Kasumi-1 (cell line): ENCODE measurements at places on chromosomes 12 and 14.

- no peak for DNase-seq
These were observed 564.7 kb upstream of the FLRT2 start for GRCh38 chr14:84965279-84965678.

DNA sequence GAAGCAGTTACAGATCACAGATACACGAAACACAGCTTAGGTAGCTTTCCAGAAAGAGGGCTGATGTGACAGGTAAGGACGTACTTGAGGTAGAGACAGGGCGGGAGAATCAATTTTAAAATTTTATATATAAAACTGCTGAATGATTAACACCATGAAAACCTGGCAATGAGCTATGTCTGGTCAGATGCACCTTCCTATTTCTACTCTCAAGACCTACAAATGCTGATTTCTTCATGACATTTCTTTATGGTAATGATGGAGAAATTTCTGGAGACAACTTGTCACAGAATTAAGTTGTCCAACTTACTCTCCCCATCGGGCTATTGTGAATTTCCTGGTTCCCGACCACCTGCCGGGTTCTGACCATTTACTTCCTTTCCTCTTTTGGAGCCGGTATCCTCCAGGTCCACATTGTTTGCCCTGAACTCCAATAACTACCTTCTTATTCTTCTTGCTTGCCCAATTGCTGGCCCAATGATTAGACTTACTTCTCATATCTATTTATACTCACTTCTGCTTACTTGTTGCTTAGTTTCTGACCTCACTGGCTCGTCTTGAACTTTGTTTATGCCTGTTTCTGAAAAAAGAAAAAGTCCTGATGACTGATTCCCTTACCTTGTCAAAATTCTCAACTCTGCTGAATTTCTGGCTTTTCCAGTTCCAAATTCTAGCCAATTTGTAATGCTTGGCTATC lies 12.8 kb upstream of the ATP2B1 start:
- DNase-seq, result peak; percentile 24

- DNase-seq, result no peak
These were observed 24.7 kb downstream of the ISCA2 start for GRCh38 chr14:74518221-74518620.

GRCh38 chr12:13032164-13032563 lies 12.0 kb upstream of the FAM234B start:
- DNase-seq, result no peak

GRCh38 chr12:100138048-100138802 lies 4.4 kb downstream of the BLTP3B start:
- DNase-seq, result peak; percentile 93

DNA sequence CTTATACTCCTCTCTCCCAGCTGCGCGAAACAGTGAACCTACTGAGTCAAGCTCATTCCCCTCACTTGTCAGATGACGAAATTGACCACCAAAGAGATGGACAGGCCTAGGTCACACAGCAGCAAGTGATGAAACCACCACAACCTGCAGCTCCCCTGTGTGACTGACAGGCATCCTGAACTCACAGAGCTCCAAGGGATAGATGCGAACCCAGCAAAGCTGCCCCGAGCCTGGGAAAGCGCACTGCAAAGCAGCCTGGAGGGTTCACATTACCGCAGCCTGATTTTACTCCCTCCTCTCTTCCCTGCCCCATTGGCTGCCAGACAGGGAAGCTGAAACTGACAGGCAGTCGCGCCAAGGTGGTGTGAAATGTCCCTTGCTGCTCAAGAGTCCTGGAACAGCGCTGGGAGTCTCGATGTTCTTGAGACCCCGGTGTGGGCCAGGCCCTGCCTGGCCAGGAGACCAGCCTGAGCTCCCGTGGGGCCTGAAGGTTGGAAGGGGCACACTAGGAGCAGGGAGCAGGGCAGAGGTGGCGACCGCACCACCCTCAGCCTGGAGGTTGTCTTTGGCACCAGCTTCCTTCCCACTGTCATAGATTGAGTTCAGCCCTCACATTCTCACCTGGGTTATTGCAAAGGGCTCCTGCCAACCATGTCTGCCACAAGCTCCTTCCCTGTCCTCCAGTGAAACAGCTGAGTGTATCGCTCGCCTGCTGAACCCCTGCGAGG lies 36.3 kb downstream of the SNRNP35 start:
- DNase-seq, result no peak

- DNase-seq, result no peak
These were observed 56.0 kb downstream of the RASSF3 start for GRCh38 chr12:64666054-64666914.

DNA sequence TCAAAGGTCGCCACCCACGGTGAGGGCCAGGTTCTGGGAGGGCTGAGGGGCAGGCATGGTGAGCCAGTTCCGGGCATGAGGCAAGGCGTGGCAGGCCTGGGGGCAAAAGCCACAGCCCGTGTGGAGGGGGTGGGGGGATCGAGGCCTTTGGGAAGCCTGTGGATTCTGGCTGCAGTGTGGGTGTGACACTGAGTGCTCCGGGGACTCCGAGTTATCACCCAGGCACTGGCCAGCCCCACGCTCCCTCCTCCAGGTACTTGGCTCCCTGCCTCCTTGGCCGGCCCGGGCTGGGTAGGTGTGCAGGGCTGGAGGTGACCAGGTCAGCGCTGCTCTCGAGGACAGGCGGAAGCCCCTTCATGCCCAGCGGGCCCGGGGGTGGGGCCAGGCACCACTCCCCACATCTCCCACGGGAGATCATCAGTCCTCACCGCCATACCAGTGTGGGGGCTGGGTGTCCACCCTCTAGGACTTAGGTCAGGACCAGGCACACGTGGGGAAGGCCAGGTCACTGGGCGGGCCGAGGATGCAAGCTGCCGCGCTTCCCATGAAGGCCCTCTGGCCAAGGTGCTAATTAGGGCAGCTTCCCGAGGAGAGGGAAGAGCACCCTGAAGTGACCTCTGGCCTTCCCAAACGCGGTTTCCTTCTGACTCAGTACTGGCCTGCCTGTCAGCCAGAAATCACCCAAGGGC lies 34.1 kb upstream of the TDRD9 start:
- DNase-seq, result no peak

- DNase-seq, result no peak
These were observed 149.7 kb downstream of the PHLDA1 start for GRCh38 chr12:75881920-75882319.

DNA sequence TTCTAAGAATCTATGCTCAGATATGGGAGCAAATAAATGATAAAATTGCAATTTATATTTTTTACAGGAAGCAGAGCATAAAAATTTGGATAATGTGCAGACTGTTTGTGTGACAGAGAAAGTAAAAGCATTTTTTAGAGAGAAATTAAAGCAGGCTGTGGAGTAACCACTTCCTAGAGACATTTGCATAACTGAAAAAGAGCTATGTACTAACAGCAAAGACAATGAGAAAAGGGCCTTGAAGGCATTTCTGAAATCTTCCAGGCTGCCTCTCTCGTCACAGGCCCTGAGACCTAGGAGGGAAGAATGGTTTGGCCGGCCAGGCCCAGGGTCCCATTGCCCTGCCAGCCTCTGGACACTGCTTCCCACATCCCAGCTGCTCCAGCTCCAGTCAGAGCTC lies 247.2 kb downstream of the ALX1 start:
- no peak for DNase-seq

GRCh38 chr14:50070840-50071548 lies 45.4 kb downstream of the VCPKMT start:
- no peak for DNase-seq

DNA sequence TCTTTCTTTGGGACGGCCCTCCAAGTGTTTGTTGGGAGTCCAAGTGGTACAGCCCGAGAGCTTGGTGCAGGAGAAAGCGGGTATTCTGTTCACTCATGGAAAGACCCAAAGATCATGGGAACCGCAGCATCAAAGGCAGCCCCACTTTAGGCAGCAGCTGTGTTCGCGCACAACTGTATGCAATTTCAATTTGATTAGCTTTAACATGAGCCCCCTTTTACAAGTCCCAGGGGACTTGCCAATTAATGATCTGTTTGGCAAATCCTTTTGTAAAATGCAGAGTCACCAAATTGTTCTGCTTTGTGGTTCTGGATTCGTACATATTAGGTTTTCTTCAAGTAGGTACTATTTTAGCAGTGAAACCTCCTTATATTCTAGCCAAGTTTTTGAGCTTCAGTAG lies 217.7 kb downstream of the AACS start:
- DNase-seq, result no peak

GRCh38 chr12:103198499-103198898 lies 241.0 kb downstream of the ASCL1 start:
- DNase-seq, result no peak

DNA sequence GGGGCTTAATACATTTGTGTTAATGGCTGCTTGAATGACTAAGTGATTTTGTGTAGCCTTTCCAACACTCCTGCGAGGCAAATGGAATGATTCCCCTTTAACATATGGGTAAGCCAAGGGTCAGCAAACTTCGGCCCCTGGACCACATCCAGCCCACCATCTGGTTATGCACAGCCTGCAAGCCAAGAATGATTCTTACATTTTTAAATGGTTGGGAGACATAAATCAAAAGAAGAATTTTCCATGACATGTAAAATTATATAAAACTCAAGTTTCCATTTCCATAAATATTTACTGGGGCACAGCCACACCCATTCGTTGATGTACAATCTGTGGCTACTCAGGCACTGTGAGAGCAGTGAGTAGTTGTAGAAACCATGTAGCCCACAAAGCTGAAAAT lies 9.0 kb downstream of the SLC8B1 start:
- no peak for DNase-seq

- DNase-seq, result no peak
These were observed 62.6 kb upstream of the AMN start for GRCh38 chr14:102859911-102860310.

DNA sequence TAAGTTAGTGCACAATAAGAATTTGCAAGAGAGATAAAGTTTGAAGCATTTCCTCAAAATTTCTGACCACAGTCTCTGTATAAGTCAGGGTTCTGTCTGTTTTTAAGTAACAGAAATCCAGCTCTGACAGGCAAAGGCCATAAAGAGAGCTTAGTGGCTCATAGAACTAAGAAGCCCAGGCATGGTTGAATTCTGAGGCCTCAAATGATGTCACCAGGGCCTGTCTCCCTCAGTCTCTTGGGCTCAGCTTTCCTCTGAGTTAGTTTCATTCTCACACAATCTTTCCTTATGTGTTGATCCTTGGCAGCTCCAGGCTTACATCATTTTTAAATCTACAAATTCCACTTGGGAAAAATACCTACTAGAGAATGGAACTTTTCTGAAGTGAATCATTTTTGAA lies 173.4 kb upstream of the ATP2B1 start:
- peak; percentile 6 for DNase-seq

GRCh38 chr12:84561351-84561750 lies 351.2 kb downstream of the SLC6A15 start:
- DNase-seq, result no peak

DNA sequence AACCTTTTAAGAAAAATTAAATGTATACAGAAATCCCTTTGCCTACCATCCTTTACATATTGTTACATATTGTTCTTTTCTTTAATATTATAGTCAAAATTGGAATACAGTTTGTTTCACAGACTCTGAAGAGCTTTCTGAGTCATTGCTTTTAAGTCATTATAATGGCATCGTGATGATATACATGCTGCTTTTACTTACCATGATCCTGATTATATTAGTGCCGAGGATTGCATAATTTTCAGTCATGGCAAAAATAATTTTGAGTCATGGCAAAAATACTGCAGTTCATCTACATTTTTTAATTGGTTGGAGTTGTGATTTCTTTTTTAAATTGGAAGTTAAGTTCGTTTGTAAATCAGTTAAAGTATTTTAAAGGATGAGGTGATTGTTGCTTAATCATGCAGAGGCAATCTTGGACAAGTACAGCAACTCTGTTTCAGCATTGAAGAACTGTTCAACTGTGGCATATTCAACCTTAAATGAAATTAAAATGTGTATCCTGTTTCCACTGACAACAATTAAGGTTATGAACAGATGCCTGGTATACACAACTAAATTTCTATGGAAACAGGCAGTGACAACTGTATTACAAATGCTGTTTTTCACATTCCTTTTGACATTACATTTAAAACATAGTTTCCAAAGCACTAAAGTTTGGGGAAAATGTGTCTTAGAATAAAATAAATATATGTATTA lies 142.3 kb downstream of the PCNX1 start:
- no peak for DNase-seq

GRCh38 chr12:7061138-7061537 lies 620 bp downstream of the C1S start:
- DNase-seq, result no peak

DNA sequence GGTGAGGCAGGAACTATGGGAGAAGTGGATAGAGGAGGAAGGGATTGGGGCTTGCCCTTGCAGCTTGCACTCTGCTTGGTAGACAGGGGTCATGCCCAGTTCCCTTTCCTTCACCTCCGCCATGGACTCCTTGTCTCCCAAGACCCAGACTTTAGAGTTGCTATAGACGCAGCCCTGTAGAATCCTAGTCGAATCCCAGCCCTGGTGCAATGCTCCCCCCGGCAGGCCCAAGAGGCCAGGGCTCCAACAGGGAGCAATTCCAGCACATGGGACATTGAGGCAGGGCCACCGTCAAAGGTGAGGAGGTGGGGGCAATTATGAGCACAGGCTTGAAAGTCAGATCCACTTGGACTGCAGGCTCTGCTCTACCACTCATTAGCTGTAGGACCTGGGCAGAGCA lies 29.5 kb upstream of the BCDIN3D start:
- DNase-seq, result no peak

- peak; percentile 68 for DNase-seq
These were observed 15.5 kb upstream of the FKBP4 start for GRCh38 chr12:2779281-2779680.

DNA sequence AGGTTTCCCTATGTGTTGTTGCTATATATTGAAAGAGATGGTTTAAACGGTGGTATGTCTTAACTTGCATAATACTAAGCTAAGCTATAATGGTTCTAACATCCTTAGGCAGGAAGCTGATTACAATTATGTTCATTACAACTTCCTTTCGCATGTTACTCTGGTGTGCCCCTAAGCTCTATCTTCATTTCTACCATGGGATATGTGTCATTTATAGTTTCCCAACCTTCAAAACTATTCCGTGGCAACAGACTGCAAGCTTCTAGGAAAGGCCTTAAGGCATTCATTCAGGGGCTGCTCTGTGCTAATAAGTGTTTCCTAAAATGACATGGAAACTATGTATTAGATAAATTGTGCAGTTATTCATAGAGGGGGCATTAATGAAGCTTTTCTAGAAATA lies 294.6 kb downstream of the GXYLT1 start:
- no peak for DNase-seq

- DNase-seq, result no peak
These were observed 108.3 kb upstream of the CPSF6 start for GRCh38 chr12:69131077-69131476.

DNA sequence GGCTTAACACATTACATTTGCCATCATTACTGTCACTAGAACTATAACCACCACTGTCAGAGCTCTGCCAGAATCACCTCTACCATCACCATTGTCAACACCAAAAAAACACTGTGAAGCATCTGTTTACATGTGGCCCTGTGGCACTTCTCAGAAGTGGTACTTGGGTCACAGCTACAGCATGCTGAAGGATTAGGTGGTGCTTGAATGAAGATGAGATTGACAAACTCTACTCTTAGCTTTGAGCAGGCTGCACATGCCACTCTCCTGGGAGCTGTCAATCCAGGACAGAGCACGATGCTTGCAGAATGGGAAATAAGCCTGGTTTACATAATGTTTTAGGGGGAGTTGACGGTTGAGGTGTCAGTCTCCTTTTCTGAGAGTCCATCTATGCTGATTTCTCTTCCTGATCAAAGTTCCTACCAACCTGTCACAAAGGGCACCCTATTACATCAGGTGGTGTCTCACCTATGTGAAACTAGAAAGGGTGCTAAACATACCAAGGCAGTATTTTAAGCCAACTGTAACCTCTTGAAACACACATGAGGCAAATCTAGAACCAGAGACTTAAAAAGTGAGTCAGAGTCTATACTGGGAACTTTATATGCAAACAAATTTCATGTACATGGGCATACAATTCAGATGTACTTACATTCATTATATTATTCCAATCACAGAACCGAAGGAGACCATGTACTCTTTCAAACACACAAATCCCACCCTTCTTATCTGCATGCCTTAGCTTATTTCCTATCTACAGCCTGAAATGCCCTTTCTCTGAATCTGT lies 258.7 kb downstream of the EMP1 start:
- no peak for DNase-seq
